Activated T-helper 2 cell treated with anti-CD3 and anti-CD28 coated beads, Interferon-gamma antibody, Interleukin-2, Interleukin-4, amounts not matched to agents 10 μg/mL and 5 μg/mL and 100 μg/mL, durations not matched to agents 14 hours and 24 hours and 36 hours (primary cell): ENCODE measurements at places on chromosomes 12 and 14. TPM values are rescaled to one million over a fixed set of nuclear protein-coding genes. Genes with fewer than 3 reads are reported as not detected.
A peak's percentile ranks its signal among the peaks of the same experiment; 100 is the strongest.

DNA sequence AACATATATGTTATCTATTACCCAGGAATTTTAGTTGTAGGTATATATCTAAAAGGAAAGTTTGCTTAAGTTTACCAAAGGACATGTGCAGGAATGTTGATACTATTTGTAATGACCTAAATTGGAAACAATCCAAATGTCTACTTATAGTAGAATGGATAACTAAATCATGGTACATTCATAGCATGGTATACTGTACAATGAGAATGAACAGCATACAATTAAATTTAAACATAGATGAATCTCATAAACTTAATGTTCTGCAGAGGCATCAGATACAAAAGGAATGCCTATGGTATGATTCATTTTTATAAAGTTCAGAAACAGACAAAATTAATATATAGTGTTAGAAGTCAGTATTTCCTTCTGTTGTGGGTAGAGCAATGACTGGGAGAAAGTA is 135.4 kb downstream of the GPHN start:
- peaks cover 8% of the 10 kb centered on the region for H3K4me1 ChIP-seq
- H3K27ac ChIP-seq, result no peak overlapping the region
- H3K27me3 ChIP-seq, result no peaks in the 10 kb centered on the region
- no peak overlapping the region for H3K4me3 ChIP-seq
- H3K36me3 ChIP-seq, result no peaks in the 10 kb centered on the region

- H3K4me1 ChIP-seq, result peaks cover 53% of the 10 kb centered on the region
- peaks cover 30% of the 10 kb centered on the region for H3K36me3 ChIP-seq
- peaks cover 31% of the 10 kb centered on the region for H3K27me3 ChIP-seq
- DNase-seq, result no peak
- H3K27ac ChIP-seq, result no peak overlapping the region
- H3K4me3 ChIP-seq, result peak overlapping the region; percentile 13
Measured at GRCh38 chr12:57227315-57228115, 2.0 kb upstream of the SHMT2 start.

GRCh38 chr12:98653866-98654493 is 8.9 kb downstream of the APAF1 start:
- H3K27ac ChIP-seq, result no peak overlapping the region
- H3K4me1 ChIP-seq, result peaks cover 20% of the 10 kb centered on the region
- H3K36me3 ChIP-seq, result peaks cover 32% of the 10 kb centered on the region
- H3K4me3 ChIP-seq, result no peak overlapping the region

CCDC184 gene
- total RNA-seq, result 0.34 and 0.64 TPM in 2 replicates

DNA sequence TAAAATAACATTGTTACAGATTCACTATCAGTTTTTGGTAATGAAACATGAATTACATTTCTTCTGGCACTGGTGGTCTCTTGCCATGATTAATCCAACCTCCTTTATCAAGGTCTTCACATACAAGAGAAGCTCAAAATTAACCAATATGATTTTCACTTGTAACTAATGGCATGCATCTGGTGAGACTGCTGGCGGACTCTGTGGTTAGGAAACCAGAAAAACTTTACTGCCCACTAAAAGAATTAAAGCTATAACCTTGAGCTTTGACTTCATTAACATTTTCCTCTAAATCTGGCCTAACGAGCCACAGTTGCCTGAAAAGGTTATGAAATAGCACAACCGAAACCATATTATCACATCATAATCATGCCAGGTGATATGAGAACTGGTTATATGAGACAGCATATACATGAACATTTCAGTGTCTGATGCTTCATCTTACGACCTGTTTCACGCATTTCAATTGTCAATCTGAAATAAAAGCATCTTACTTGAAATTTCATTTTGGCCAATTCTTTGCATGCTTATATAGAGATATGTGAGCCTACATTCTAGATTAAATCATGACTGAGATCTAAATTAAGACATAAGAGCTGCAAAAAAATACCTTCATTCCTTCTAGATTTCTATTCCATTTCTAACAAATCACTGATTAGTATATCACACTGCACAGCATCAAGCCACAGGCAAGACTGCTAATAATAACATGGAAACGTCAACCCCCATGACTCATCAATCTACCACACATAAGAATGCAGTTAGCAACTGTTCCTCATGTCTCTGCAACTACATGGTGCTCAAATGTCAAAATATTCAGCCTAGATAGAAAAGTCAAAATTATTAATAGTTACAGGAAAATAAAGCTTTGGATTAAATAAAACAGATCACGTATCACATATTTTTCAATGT is 89.3 kb downstream of the OSBPL8 start:
- no peak overlapping the region for H3K4me3 ChIP-seq
- no peaks in the 10 kb centered on the region for H3K36me3 ChIP-seq
- no peaks in the 10 kb centered on the region for H3K27me3 ChIP-seq
- peaks cover 8% of the 10 kb centered on the region for H3K4me1 ChIP-seq
- no peak overlapping the region for H3K27ac ChIP-seq

- peak overlapping the region; percentile 53 for H3K4me3 ChIP-seq
- no peak for DNase-seq
- H3K27me3 ChIP-seq, result no peaks in the 10 kb centered on the region
- H3K4me1 ChIP-seq, result peaks cover 62% of the 10 kb centered on the region
- H3K36me3 ChIP-seq, result peaks cover 37% of the 10 kb centered on the region
- peak overlapping the region; percentile 97 for H3K27ac ChIP-seq
Measured at GRCh38 chr12:12507121-12507520, 55.5 kb downstream of the DUSP16 start.

DNA sequence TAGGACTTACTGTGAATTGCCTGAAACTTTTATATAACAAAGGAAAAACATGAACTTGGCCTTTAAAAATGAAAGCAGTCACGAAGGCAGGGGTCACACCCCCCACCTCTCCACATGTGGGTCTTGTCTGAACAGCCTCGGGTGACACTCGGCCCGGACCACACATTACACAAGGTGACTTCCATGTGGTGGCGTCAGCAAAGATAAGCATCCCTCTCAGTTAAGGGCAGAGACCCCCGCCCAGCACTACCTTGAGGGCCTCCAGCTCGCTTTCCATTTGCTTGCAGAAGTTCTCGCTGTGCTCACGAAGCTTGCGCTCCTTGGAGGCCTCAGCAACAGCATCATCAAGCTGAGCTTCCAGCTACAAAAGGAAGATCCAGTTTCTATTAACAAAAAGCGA is 47.4 kb downstream of the AMN start:
- H3K27me3 ChIP-seq, result no peaks in the 10 kb centered on the region
- H3K4me1 ChIP-seq, result no peaks in the 10 kb centered on the region

GRCh38 chr12:59579631-59580030 is 16.2 kb upstream of the SLC16A7 start:
- H3K27ac ChIP-seq, result no peak overlapping the region
- peaks cover 47% of the 10 kb centered on the region for H3K4me1 ChIP-seq
- H3K27me3 ChIP-seq, result peaks cover 3% of the 10 kb centered on the region
- peaks cover 3% of the 10 kb centered on the region for H3K36me3 ChIP-seq
- no peak overlapping the region for H3K4me3 ChIP-seq
